AG09309 (cell line): ENCODE measurements at places on chromosomes 16 and 17.

DNA sequence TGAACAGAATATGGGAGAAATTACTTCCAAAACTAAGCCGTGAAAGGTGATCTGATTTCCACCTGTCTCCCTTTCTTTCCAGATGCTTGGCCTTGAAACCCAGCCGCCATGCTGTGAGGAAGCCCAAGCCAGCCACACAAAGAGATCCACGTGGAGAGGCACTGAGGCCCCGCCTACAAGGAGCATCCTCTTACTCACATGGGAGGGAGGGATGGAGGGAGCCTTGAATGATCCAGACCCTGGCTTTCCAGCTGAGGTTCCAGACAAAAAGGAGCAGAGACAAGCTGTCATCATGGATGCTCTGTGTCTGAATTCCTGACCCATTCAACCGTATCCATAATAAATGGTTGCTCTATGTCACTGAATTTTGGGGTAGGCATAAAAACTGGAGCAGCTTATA, 48.9 kb upstream of the HAPSTR1 start:
- DNase-seq, result no peak

DNA sequence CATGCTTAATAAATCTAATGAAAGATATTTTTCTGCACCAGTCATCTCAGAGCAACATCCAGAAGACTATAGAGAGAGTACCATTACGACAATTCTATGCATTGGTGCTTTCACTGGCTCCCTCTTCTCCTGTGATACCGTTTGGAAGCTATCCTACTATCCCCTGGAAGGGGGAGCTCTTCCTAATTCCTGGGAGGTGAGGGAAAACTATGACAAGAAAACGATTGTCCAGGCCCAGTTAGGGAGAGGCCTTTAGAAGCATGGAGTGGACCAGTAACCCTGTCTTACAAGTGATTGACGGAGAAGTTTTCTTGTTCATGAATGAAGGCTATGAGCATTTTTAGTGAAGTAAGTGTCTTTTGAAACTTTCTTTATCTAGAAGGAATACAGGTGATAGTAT, 150.2 kb downstream of the TANC2 start:
- no peak for DNase-seq

DNA sequence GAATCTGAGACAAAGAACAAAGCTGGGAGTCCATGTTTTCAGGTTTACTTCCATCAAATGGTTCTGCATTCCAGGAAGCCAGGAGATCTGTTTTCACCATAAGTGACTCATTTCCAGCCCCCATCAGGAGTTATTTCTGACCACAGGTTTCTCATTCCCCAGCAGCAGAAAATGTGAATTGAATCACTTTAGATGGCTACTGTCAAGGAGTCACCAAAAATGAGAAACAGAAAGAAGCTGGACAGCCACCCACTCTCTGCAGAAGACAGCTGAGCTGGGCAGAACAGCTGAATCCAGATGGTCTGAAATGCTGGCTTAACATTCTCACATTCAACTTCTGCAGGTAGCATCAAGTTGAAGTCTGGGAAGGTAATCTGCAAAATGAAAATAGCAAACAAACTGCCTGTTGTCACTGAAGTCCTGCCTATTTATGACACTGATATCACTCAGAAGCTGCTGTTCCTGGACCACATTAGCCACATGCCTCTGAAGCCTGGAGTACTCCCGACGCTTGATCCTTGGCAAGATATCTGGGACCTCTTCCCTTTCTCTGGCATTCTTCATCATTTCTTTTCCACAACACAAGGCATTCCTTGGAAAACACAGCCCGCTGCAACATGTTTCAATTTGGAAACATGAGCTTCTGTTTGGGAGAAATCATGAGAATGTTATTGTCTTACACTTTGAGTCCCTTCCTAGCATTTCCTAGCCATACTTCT, 15.3 kb downstream of the CCL11 start:
- no peak for DNase-seq

GRCh38 chr17:75847614-75848522, 3.7 kb upstream of the UNC13D start:
- DNase-seq, result no peak

DNA sequence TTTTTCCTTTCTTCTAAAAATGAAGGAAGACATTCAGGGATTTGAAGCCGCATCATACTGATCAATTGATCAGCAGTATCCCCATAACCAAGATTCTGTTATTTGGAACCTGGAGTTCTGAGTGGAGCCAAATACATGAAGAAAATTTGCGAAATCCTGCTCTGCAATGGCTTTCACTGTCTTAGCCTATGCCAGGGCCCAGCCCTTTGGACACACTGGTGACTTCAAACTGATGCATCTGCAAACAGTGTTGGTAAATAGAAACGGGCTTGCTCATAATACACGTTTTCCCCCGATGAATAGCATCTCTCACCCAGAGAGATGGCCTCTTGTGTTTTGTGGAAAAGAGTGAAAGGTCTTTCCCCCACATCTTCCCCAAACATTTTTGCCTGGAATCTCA, 87.6 kb upstream of the TOX3 start:
- DNase-seq, result no peak

- no peak for DNase-seq
Observed at GRCh38 chr17:75645889-75646637, 12.8 kb downstream of the SMIM5 start.

- DNase-seq, result no peak
Observed at GRCh38 chr16:622920-623280, 7.9 kb upstream of the WFIKKN1 start.

DNA sequence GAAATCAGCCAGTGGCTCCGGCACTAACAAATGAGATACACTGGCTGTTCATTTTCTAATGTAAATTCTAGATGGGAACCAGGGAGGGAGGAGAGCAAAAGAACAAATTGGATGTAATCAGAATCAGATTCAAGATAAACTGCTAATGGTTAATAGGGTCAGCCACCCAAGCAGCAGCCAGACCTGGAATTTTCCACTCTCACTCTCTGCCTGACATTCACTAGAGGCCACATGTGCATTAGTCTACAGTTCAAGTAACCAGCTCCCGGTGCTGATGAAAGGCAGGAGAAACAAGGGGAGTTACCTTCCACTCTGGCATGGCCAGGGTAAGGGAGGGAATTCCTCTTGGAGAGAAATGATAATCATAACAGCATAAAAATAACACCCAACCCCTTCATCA, 597.7 kb downstream of the TOX3 start:
- DNase-seq, result no peak

DNA sequence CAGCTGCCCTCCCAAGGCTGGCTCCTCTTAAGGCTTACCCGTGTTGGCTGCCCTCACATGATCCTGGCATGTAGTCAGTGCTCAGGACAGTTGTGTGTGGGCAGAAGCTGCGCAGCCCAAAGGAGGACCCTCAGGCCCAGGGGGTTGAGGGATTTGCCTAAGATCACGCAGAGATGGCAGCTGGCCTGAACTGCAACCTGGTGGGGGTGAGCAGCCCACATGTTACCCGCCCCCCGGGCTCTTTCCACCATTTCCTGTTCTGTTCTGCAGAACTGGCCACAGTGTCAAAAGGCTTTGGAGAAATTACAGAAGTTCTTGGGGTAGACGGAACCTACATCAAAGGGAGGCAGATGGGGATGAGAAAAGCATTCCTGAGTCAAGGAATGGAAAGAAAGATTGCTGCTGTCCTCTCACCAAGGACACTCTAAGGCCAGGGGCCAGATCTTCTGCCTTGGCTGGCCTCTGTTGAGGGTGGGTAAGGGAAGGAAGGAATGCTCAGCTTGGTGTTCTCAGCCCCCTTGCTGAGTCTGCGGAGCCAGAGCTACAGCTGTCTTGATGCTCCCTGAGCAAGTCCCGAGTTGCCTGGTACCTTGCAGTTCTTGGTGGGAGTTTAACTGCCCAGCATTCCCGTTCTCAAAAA, 53.0 kb downstream of the EPN2 start:
- DNase-seq, result no peak

- no peak for DNase-seq
Observed at GRCh38 chr17:75876190-75876937, 2.0 kb downstream of the TRIM47 start.

- DNase-seq, result no peak
Observed at GRCh38 chr16:21218153-21218552, 6.8 kb upstream of the ZP2 start.
